Activated naive CD4-positive, alpha-beta T cell treated with Interleukin-2 at 50 U/mL for 16 hours (primary cell): ENCODE measurements at places on chromosomes 2 and 18.

GRCh38 chr2:143397884-143398614 is 268.8 kb downstream of the ARHGAP15 start:
- no peak for DNase-seq

GRCh38 chr2:63673865-63674533 is 85.2 kb downstream of the MDH1 start:
- no peak for DNase-seq

GRCh38 chr18:62425465-62426190 is 97.2 kb upstream of the ZCCHC2 start:
- DNase-seq: peak; percentile 43

GRCh38 chr2:24432121-24432520 is 58.9 kb upstream of the NCOA1 start:
- no peak for DNase-seq

GRCh38 chr2:64750001-64750816 is 96.5 kb upstream of the SERTAD2 start:
- peak; percentile 32 for DNase-seq
